Hematopoietic multipotent progenitor cell treated with erythropoietin and hydrocortisone succinate and interleukin-3 and kit ligand, for 8 days (in vitro differentiated cells): ENCODE measurements at places on chromosomes 1 and 21.
A peak's percentile ranks its signal among the peaks of the same experiment; 100 is the strongest.

GRCh38 chr1:65209005-65209885, 61.2 kb downstream of the AK4 start:
- DNase-seq: peak; percentile 82

DNA sequence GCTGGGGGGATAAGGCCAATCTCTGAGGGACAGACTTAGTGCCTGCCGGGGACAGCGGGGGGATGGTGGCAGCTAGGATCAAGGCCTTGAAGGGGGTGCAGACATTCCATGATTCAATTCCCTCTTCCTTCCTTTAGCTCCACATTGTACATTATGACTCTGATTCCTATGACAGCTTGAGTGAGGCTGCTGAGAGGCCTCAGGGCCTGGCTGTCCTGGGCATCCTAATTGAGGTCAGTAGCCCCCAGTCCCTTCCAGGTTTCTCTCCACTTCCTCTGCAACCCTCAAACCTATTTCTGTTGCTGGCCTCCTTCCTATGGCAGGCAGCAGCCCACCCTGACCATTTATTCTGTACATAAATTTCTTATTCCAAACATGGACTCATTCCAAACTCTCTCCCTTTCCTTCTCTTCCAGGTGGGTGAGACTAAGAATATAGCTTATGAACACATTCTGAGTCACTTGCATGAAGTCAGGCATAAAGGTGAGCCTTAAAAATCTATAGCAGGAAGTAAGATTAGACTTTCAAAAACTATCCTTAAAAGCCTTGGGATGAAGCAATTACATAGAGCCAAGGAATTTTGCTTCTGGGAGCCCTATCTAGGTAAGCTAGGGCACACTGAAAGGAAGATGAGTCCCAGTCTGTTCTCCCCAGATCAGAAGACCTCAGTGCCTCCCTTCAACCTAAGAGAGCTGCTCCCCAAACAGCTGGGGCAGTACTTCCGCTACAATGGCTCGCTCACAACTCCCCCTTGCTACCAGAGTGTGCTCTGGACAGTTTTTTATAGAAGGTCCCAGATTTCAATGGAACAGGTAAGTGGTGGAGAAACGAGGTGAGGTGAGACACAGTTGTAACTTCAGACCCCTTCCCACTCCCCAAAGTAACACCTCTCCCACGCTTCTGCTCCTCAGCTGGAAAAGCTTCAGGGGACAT, 5.1 kb downstream of the CA14 start:
- DNase-seq: no peak

GRCh38 chr1:45640293-45640692, 16.4 kb upstream of the CCDC17 start:
- no peak for DNase-seq

DNA sequence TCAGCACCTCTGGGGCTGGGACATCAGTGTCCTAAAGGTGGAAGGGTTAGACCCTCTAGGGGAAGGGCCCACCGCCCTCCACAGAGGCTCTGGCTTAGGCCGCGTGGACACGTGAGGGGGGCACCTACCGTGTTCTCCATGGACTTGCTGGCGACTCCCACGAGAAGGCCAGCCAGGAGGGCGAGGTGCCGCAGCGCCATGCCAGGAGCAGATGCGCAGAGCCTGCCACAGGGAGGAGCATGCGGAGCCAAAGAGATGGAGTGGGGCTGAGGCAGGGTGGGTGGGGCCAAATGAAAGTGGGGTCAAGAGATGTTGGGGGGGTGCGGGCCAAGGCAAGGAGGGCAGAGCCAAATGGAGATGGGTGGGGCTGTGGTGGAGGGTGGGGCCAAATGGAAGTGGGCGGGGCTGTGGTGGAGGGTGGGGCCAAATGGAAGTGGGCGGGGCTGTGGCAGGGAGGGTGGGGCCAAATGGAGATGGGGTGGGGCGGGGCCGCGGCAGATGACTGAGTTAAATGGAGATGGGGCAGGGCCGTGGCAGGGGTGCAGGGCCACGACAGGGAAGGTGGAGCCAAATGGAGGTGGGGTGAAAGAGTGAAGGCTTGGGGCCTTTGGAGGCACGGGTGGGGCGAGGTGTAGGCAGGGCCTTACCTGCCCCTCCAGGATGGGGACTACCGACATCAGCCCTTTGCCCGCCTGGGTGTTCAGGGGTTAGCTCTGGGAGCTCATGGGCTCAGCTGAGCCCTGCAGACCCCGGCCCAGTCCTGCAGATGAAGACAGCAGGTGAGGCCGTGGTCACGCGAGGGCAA, 17.4 kb upstream of the RNF223 start:
- no peak for DNase-seq

- no peak for DNase-seq
Measured at GRCh38 chr1:246219508-246220030, 287.5 kb downstream of the SMYD3 start.

- DNase-seq: no peak
Measured at GRCh38 chr1:97603218-97603617, 317.6 kb downstream of the DPYD start.

DNA sequence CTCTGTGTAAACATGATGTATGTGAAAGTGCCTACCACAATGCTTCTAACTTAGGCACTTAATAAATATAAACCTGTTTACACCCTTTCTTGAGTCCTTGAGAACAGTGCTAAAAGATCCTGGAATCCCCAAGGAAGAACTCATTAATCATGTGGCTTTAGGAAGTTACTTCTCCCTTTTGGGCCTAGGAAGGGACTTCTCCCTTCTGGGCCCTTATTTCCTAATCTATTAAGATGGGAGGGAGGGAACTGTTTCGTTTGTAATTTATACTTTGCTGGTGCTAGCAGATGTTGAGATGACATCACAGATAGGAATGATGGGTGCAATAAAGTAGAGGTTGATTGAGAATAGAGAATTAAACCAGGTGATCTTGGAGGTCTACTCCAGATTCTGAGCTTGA, 1.2 kb downstream of the BTF3L4 start:
- peak; percentile 51 for DNase-seq

GRCh38 chr1:115828101-115829022, 12.6 kb downstream of the NHLH2 start:
- no peak for DNase-seq

DNA sequence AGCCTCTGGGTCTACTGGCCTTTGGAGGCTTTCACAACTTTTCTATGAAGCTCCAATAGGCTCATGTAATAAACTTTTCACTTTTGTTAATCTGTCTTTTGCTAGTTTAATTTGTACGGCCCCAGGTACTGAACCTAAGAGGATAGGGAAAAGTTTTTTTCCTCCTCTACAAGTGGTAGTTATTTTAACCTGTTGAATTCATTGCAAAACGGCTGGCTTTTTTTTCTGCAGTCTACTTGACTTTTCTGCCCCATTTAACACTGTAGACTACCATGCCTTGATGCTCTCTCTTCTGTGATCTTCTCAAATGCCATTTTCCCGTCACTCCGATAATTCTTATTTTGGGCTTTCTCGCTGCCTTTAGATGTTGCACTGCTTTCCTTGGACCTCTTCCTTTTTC, 43.6 kb upstream of the DR1 start:
- no peak for DNase-seq

DNA sequence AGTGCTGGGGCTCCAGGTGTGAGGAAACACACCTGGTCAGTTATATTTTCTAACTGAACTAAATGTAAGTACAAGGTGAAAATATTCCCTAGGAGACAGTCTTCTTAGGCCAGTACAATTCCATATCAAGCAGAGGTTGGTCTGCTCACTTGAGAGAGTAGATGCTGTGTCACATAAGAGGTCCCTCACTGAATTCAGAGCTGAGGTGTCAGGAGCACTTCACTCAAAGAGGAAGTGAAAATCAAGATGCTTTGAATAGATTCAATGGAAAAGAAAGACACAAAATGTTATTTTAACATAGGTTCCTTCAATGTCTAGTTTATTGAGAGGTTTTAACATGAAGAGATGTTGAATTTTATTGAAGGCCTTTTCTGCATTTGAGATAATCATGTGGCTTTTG, 4.3 kb upstream of the FCRL3 start:
- no peak for DNase-seq

DNA sequence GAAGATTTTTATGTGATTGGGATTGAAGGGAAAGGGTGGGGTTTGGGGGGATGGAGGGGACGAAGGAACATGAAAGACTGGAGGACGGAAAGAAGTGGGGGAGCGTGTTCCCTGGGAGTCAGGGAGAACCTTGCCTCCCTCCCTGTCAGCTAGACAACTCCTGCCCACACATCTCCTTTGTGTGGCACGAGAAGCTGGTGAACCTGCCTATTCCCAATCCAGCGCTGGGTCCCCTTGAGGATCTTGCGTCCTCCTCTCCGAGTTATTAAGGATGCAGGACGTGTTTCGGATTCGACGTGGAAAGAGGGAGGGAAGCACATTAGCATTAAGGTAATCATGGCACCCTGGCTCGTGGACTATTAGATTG, 1.4 kb downstream of the LRRC7 start:
- DNase-seq: no peak

DNA sequence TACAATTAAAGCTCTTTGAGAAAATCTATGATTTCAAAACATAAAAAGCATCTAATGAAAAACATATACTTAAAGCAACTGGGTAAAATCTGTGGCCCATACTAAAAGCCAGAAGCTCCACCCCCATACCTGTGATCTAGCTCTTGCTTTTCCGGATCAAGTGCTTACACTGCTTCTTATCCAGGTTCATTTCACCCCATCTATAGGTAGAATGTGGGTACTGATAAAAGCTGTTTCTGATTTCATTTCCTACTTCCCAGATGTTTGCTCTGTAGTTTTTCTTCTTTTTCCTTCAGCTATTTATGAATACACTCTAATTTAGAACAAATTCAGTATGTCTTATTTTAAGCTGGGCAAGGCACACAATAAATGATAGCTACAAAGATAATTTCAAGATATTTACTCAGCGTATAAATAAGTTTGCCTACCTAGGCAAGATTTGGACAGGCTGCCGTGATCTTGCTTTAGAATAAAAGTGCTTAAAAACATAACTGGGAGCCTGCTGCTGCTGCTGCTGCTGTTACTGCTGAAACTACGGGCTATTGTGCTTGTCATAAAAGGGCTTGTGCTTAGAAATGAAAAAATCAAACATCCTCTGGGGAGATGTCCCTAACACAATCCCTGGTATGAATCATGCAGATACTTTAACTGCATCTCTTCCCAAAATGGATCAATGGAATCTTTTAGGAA, 2.1 kb downstream of the SIPA1L2 start:
- no peak for DNase-seq

- DNase-seq: no peak
Measured at GRCh38 chr21:29017639-29018237, 1.4 kb downstream of the RWDD2B start.

GRCh38 chr21:43338951-43339350, 88.0 kb downstream of the SIK1 start:
- no peak for DNase-seq

GRCh38 chr1:59026472-59026948, 242.7 kb upstream of the JUN start:
- peak; percentile 4 for DNase-seq

DNA sequence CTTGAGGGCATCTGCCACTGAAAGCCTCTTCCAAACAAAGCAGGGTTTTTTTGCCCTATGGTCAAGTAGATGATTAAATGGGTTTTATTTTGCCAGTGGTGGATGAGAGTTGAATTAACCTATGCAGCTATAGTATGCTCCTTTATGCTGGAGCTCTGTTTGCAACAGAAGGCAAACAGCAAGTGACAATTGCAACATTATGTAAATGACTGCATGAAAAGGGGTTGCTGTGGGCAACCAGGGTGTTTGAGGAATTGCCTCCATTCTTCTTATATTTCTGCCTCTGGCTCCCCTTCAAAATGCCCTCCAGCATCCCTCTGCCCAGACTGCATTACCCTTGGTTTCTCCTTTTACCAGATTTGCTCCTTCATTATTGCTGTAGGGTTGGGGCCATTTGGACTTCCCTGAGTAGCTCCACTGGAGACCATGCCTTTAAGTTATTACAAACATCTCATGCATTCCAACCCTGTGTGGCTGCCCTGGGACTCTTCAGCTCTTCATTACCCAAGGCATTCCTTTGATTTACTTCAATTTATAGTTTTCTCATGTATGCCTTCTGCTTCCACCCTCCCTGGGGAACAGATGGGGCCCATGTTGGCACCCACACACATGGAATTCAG, 398.4 kb downstream of the PRDM2 start:
- DNase-seq: no peak

- DNase-seq: no peak
Measured at GRCh38 chr1:243494741-243495431, 239.0 kb downstream of the SDCCAG8 start.

DNA sequence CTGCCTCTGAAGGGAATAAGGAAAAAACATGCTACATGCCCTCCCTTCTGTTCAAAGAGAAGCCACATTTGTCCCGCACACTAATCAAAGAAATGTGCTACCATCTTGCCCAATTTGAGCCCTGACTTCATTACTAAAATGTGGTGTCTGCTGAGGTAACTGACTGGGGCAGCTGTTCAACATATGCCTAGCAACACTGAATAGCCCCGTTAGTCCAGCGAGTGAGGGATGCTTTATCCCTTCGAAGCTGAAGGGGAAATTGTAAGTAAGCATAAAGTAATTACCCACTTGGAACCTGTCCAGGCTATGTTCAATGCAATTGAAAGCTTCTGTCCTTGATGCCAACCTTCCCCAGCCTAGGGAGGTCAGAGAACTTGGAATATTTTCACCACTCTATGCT, 310.6 kb downstream of the SEC16B start:
- DNase-seq: no peak

- no peak for DNase-seq
Measured at GRCh38 chr1:12204140-12204539, 25.7 kb upstream of the VPS13D start.

GRCh38 chr1:209607102-209607794, 23.7 kb downstream of the CAMK1G start:
- no peak for DNase-seq

GRCh38 chr1:151991663-151992302, 1.9 kb downstream of the S100A10 start:
- DNase-seq: no peak

GRCh38 chr1:170205301-170205700, 59.5 kb downstream of the NTMT2 start:
- DNase-seq: no peak

DNA sequence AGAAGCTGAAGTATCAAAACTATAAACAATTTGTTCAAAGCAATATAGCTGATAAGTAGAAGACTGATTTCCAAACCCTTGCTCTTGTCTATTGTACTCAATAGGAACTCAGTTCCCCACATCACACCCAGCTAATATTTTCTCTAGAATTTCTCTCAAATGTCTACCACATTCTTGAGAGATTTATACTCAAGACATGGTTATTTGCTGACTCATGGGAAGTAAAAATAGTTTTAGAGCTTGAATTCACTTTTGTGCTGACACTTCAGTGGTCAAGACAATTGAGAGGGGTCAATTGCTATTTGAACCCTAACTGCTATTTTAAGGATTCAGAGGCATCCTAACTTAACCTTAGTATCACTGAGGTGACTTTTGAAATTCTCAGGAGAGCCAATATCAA, 99.0 kb downstream of the TNNI3K start:
- DNase-seq: no peak
